ENCODE measurements at places on chromosomes 16 and 17. TPM values are rescaled to one million over a fixed set of nuclear protein-coding genes. Genes with fewer than 3 reads are reported as not detected.

WNT9B gene
- total RNA-seq, result 0.62 TPM

- DNase-seq, result no peak
Measured at GRCh38 chr16:87345726-87346424, 28.7 kb upstream of the C16orf95 start.

ATP2C2 gene
- not detected for total RNA-seq

DNA sequence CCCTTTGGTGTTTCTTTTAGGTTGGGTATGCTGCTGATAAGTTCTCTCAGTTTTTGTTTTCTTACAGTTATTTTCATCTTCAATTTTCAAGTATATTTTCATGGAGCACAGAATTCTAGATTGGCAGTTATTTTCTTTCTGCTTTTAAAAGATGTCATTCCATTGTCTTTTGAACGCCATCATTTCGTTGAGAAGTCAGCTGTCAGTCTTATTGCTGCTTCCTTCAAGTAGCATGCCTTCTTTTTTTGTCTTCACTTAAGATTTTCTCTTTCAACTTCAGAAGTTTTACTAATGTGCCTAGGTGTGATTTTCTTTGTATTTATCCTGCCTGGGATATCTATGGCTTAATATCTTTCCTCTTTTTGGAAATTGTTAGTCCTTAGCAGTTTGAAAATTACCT, 262.2 kb upstream of the PMFBP1 start:
- no peak for DNase-seq

DNA sequence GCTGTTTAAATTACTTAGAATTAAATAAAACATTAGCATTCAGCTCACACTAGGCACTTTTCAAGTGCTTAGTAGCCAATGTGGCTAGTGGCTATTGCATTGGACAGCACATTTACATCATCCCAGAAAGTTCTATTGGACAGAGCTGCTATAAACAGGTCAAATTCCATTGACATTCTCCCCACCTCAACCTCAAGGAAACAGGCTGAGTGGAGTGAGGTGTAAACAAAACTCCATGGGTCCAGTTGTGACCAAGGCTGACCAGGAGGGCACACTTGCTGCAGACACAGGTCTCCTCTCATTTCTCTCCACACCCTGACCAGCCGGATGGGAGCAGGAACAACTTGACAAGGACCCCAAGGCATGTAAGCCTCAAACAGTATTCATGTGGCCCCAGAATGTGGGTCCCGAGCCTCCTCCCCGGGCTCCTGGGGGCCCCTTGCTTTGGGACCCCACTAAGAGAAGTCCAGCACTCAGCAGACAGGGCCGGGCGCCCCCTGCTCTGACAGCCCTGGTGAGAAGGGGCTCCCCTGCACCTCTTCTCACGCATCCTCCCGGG, 488 bp downstream of the C17orf113 start:
- no peak for DNase-seq

All from cardiac septum (tissue), 1 donor.